ENCODE measurements at places on chromosomes 7 and 10.

DNA sequence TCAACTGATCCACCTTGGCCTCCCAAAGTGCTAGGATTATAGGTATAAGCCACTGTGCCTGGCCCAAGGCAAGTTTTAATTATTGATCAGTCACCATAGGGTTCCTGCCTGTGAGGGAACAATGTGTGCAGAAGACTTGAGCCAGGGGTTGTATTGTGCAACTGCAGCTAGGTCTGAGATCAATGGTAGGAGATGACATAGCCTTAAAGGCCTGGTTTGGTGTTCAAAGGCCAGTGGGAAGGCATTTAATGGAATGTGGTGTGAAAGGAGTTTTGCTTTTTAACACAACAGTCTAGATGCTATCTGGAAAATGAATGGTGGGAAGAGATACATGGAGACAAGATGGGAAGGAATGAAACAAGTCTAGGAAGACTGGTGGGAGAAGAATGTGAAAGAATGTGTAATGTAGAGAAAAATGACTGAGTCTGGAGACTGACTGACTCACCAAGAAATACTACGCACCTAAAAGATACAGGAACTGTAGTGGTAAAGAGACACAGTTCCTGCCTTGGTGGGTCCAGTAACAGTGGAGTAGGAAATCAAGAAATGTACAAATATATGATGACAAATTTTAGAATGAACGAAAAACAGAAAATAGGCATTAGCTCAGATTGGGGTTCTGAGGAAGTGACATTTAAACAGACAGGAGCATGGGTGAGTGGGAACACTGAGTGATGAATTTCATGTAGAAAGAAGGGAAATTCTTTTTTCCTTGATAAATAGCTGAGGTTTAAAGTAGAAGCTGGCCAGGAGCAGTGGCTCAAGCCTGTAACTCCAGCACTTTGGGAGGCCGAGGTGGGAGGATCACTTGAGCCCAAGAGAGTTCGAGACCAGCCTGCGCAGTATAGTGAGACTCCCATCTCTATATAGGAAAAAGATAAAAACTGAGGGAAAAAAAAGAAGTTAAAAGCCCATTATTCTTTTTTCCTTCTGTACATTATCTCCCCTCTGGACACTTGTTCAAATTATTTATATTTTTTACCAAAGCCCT, 9.4 kb downstream of the HNRNPF start:
- DNase-seq: peak; percentile 73

GRCh38 chr7:50315739-50316671, 11.5 kb downstream of the IKZF1 start:
- DNase-seq: no peak

DNA sequence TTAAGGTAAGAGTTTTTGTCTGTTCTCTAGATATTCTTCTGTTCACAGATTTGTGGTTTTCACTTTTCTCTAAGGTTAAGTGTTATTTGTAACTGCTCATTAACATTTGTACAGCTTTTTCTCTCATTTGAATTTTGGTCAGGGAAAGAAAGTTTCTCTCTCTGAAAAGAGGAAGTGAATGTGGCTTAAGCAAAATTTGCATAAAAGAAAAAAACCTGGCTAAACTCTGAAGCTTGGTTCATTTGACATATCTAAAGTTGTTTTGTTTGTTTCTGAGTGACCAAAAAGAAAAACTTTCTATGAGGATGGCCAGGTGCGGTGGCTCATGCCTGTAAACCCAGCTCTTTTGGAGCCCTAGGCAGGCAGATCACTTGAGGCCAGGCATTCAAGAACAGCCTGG, 22.0 kb upstream of the SLC26A4 start:
- peak; percentile 53 for DNase-seq

DNA sequence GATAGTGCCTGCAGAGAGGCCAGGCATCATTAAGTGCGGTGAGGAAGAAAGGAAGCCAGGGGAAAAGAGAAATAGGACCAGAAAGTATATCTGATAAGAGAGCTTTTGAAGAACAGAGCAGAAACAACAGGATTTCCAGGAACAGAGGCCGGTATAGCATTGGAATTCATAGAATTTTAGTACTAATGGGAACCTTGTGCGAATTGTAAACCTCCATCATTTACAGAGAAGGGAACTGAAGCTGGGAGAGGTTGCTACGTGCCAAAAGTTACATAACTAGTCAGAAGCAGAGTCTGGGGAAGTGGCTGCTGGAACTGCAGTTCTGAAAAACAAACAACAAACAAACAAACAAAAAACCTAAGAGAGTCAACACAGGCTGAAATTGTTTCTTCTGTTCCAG, 5.4 kb upstream of the ZMYND11 start:
- DNase-seq: no peak

- DNase-seq: no peak
These were observed 32.9 kb upstream of the CRYGN start for GRCh38 chr7:151472644-151473380.

GRCh38 chr7:55242613-55243012, 122.5 kb upstream of the LANCL2 start:
- no peak for DNase-seq

GRCh38 chr10:4649471-4649870, 176.5 kb upstream of the AKR1E2 start:
- no peak for DNase-seq

DNA sequence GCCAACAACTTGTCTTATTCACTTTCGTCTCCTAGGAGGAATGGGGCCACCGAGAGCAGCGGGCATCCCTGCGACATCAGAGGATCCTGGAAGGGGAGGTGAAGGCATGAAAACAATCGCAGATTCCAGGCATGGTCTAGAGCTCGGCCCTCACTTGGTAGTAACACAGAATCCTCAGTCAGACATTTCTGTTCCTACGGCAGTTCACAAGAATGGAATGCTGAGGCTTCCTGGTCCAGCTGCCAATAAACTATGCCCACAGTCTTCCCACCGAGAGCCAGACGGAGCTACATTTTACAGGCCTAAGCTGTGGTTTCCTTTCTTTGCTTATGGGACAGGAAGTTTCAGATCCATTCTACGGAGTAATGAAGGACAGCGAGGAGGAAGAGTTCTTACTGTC, 75.8 kb downstream of the OR13A1 start:
- no peak for DNase-seq

- no peak for DNase-seq
These were observed 176.8 kb upstream of the SORCS1 start for GRCh38 chr10:107341281-107341680.

- no peak for DNase-seq
These were observed 3.8 kb upstream of the ADAMTS14 start for GRCh38 chr10:70668454-70668970.

GRCh38 chr7:3191548-3191947, 109.5 kb upstream of the SDK1 start:
- no peak for DNase-seq

GRCh38 chr7:158403013-158403821, 184.4 kb downstream of the PTPRN2 start:
- DNase-seq: no peak

DNA sequence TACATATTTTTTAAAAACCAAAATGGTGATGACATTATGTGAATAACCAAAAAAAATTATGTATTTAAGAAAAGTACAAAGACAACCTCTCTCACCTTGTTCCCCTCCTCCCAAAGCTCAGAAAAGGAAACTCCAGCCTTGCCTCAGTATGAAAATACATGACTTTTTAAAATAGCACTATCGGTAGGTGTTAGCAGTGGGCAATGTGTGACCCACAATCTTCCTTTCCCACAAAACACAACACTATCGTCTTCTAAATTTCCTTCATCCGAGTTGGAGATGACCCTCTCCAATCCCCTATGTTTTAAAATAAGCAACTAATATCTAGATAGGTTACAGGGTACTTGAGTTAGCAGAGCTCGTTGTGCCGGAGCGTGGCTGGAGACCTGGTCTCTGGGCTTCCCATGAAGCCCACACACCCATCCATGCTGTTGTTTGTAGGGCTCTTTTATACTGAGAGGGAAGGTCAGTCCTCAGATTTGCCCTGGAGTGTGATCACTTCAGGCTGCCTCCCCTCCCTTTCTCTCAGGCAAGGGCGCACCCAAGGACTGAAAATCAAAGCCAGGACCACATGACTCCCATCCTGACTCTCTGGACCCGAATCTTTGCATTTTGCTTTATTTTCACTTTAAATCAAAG, 107.6 kb downstream of the JAZF1 start:
- DNase-seq: no peak

DNA sequence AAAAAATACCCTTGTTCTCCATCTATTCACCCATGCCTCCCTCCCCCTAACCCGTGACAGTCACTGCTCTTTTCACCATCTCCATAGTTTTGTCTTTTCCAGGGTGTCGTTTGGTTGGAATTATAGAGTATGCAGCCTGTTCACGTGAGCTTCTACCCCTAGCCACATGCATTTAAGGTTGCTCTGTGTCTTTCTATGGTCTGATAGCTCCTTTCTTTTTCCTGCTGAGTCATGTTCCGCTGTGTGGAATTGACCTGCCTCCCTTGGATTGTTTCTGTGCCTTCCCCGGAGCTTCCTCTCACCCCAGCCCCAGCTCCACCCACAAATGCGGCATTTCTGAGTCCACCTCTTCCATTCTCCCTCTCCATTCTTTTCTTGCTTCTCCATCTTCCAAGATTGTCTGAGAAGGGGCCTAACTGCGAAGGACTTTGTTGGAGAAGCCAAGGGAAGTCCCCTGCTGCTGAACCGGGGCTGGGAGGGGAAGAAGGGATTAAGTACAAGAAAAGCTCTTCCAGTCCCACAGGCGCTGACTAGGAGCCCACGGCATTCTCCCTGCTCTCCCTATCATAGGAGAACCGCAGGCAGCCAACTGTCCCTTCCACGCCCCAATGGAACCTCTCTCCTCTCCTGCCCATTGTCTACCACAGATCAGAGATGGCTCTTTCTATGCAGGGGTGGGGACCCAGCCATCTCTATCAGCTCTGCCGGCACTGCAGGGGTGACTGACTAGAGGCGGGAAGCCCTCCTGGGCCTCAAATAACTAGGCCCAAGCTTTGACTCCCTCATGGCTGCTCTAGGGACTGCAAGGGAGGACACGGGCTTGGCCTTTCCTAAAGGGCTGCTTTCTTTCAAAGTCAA, 87.5 kb upstream of the ANLN start:
- DNase-seq: no peak

GRCh38 chr10:78856421-78856820, 212.3 kb upstream of the ZMIZ1 start:
- DNase-seq: no peak

DNA sequence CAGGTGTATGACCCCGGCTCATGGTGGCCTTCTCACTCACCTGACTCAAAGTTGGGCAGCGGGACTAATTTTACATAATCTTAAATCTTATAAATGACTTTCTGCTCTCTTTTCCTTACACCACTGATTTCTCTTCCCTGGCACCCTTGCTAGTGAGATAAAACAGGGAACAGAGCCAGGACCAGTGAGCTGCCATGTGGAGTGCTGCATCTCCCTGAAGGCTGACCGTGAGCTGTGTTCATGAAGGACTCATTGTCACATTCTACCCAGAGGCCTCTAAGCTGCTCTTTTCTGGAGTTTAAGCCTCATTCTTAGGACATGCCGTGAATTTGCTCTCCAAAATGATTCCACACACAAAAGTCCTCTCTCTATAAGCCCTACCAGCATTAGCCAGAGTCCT, 762.3 kb downstream of the AUTS2 start:
- DNase-seq: no peak

DNA sequence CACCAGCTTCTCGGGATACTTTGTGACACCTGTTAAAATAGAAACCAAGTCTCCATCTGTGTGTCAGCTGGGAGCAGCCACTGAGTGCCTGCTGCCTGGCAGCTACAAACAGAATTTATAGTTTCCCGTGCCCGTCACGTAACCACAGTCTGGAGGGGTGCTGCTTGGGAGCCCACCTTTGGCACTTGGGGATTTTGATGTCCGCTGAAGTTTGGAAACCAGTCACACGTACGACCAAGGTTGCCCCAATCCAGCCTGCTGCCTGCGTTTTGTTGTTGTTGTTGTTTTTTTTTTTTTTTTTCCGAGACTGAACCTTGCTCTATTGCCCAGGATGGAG, 1.6 kb downstream of the TRRAP start:
- no peak for DNase-seq

GRCh38 chr10:125409756-125410155, 249.4 kb upstream of the CTBP2 start:
- DNase-seq: no peak

GRCh38 chr7:93188870-93189634, 37.2 kb downstream of the HEPACAM2 start:
- no peak for DNase-seq

GRCh38 chr7:151248346-151249033, at the start of gene SMARCD3:
TSS of gene SMARCD3 (minus strand) at chr7:151248694. CDS start at chr7:151248562, 132 bp downstream.
- no peak for DNase-seq

DNA sequence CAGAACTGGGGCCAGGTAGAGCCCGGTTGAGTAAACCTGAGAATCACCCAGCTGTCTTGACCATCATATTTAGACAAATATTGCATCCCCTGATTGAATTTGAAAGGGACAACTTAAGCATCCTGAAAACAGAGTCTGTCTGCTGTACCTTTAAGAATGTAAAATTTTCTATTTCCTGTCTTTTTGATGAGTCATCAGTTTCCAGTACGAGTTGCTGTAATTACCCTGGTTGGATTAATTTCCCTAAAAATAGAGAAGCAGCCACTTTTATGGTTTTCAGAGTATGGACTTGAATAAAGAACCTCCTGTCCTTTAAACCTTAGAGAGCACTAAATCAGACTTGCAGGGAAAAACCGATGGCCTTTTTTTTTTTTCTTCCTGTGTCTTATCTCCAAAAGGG, 164.6 kb upstream of the SH2B2 start:
- DNase-seq: peak; percentile 77

- no peak for DNase-seq
These were observed 1099.5 kb upstream of the PHF14 start for GRCh38 chr7:9874182-9874581.

- DNase-seq: no peak
These were observed 3.4 kb downstream of the HIPK2 start for GRCh38 chr7:139774376-139774775.

DNA sequence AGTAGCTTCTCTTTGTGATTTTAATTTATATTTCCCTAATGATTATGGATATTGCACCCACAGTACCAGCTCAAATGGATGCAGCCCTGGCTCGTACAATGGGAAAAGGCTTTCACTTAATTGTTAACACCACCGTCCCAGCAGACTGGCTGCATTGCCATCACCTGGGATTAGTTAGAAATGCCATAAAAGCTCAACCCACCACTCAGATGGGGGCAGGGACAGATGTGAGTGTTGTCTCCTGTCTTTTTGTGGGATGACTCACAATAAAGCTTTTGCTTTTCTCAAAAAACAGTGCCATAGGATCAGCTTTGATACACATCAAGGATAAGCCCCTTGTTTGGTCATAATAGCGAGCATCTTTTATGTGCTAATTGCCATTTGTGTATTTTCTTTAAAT, 729.1 kb downstream of the TNS3 start:
- no peak for DNase-seq

- no peak for DNase-seq
These were observed 18.0 kb downstream of the SEMA3C start for GRCh38 chr7:80900583-80901576.

Measured in inflammatory macrophage treated with lipopolysaccharide for 1 hour (primary cell).